ENCODE measurements at places on chromosomes 2 and 18.

- no peak for DNase-seq
Observed at GRCh38 chr18:1806884-1807615, 764.3 kb downstream of the METTL4 start.

GRCh38 chr2:148021886-148022285 lies 995 bp downstream of the MBD5 start:
- no peak for DNase-seq

GRCh38 chr2:19102696-19103423 lies 255.6 kb downstream of the OSR1 start:
- DNase-seq: no peak

DNA sequence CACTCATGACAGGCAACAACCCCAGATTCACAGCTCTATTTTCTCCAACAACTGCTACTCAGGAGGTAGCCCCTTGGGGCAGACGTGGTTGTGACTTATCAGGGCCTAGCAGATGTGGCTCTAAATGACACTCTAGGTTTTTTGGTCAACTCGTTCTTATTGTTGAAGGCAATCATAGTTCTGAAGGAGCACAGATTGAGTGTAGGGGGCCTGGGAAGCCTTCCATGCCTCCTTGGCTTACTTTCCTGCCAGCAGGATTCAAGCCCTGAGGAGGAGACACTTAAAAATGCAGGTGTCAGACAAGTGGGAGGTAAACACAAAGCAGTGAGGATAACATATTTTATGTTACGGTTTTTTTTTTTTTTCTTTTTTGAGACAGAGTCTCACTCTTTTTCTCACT lies 23.5 kb upstream of the SUCLG1 start:
- DNase-seq: no peak

- DNase-seq: no peak
Observed at GRCh38 chr2:3433776-3434400, 54.4 kb downstream of the TRAPPC12 start.

DNA sequence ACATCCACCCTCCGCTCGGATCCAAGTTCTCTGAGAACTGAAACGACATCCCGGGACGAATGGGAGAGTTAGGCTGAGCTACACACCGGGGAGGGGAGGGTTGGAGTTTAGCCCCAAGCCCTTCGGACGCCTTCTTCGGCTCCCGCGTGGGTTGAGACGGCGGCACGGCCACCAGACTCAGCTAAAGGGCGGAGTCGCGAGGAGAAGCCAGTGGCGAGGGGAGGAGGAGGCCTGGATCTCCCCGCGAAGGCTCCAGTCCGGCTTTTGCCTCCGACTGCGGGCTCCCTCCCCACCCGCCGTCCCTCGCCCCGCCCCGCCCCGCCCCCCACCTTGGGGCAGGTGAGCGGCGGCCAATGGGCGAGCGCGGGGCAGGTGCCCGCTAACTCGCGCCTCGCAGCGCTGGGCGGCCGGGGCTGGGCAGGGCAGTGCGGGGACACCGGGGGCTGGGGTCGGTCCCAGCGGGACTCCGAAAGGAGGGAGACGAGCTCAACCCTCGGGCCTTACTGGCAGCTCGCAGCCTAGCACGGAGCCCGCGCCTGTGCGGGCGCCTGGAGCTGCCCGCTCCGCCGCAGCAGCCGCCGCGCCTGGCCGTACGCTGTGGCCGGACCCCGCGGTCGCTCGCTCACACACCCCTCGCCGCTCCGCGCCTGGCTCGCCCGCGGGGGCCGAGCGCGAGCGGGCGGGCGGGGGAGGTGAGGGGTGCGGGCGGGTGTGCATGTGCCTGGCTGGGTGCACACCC lies at the start of gene EMX1:
EMX1 (plus strand) TSS at position 382 of the 739 bp plus-strand sequence; CDS start at position 716, 334 bp downstream.
- peak; percentile 57 for DNase-seq

DNA sequence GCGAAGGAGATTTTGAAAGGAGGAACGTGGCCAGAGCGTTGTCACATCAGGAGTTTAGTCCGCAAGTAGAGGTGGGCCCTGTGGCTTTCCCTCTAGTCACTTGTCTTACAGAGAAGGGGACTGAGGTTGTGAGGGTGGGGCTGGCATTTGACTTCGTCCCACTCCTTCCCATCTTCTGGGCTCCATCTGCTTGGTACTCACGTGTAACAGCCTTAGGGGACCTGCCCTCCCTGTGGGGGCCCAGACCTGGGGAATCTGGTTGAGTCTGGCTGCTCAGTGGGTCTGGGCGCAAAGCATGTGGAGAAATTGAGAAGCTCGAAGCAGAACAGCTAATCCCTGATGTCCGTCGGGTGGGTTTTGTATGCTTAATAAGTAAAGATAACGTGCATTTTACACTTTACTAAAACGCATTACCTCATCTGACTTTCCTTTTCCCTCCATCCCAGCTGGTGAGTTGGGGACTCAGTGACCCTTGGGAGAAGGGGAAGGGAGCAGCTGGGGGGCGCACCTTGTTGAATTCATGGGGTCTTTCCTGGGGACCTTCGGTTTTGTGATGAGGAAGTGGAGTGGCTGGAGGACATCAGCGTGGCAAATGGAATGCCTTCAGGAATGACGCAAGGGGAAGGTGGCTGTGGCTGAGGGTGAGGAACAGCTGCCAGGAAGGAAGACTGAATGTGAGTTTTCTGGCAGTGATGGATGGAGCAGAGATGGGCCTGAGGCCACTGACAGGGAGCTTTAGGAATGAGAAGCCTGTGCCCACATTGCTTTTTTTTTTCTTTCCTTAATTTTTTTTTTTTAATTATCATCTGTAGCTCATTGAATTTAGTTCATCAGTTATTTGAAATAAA lies 44.8 kb downstream of the ASAP2 start:
- DNase-seq: no peak

DNA sequence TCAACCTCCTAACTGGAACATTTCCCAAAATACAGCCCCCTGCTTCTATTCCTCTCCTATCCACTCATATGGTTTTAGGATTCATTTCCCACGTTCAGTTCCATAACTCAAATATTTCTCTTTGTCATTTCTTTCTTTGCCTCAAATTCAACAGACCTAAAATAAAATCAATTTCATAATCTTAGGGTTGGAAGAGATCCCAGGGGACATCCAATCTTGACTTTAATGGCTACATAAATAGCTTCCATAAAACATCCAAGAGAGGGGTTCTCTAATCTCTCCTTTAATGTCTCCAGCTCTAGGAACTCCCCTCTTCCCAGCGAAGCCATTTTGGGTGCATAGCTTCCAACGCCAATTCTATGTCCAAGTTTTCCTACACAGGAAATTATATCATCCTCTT lies 33.8 kb downstream of the RBKS start:
- DNase-seq: no peak

DNA sequence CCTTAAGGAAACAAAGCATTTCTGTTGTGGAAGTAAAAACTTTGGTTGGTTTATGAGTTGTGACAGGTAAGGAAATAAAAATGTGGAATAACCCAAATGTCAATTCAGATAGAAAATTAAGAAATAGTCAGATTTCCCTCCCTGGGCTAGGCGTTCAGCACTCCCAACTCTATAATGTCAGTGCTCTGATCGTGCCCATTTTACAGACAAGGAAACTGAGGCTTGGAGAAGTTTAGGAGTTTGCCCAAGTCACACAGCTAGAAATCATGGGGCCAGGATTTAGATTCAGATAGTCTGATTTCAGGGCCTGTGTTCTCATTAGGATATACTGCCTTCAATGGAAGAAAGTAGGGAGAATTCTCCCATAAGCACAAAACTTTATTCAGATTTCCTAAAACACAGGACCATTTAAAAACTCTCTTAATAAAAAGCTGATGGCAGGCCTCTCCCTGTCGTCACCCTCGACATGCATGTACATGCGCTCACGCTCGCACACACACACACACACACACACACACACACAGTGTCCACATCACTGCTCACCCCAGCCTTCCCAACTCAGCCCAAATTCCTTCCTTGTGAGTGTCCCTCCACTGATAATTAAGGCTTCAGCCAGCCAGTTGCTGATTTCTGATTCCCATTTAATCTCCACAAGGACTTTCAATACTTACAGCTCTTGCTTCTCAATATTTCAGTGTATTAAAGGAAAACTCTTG lies 49.1 kb upstream of the SLC14A2 start:
- DNase-seq: no peak

DNA sequence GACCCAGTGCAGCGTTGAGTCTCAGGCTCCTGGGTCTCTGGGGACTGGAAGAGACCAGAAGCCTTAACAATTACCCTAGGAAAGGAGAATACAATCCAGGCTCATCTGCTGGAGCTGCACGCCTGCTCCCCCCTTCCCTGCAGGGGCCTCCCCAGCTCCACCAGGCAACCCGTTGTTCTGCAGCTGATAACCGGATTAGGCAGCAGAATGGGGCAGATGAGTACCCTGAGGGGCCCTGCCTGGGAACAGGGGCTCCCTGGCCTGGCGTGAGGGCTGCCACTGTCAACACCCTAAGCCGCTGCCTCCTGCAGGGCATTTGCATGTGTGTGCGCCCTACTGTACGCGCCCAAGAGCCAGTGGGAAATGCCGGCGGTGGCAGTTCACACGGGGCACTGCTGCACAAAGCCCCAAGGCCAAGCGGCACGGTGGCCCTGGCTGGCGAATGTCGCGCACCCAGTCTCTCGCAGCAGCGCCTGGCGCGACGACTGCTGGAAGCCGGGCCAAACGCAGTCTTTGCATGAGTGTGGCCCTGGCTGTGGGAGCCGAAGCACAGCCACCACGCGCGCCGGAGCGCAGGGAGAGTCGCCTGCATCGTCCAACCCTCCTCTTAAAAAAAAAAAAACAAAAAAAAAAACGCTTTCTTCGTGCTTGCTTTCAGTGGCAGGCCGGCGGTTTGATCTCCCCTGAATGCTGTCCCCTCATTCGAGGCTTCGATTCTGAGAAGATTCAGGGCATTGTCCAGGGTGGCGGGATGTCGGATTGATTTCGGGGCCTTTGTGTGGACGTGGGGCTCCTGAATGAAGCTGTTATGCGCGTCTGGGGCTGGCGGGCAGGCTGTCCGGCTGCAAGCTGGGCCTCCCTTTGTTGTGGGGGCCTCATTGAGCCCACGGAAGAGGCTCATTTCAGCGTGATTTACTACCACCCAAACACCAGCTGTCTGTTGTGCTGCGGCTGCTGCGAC lies 63.8 kb downstream of the SETBP1 start:
- DNase-seq: no peak

DNA sequence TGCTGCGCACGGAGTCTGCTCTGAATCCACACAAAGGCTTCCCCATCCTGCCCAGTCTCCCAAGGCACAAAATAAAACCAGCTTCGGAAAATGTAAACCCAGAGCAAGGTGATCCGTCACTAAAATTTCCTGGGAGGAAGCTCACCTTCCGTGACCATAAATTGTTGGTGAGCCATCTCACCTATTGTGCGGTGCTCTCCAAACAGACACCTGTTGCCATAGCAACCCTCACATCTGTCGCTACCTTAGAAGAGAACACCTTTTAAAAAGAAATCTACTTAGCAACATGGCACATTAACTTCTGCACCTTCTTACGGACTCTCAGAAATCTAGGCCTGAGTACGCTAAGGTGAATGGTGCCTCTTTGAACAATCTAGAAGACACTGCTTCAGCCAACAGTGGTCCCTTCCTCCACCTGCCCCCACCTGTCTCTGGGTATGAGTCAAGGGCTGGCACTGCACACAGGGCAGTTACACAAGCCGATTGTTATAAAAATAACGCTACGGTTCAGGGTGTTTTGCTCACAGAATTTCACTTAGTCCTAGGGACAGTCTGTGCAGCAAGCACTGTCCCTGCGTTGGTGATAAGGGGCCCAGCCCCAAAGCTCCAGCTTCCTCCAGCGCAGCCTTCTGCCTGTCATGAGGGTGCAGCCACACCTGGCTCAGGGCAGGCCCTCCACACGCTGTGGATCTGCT lies 114.9 kb upstream of the ID2 start:
- no peak for DNase-seq

DNA sequence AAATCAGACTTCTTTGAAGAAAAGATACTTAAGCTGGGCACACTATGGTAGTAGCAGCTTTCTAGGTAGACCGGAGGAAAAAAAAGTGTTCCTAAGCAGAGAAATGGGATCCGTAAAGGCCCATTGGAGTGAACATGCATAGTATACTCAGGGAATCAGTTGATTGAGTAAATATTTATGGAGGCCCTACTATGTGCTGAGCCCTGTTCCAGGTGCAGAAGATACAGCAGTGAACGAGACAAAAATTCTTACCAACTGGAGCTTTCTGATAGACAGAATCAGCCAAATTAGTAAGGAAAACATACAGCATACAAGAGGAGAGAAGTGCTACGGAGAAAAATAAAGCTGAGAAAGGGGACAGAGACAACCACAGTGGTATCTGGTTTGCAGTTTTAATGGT lies 28.1 kb downstream of the CRIM1 start:
- no peak for DNase-seq

DNA sequence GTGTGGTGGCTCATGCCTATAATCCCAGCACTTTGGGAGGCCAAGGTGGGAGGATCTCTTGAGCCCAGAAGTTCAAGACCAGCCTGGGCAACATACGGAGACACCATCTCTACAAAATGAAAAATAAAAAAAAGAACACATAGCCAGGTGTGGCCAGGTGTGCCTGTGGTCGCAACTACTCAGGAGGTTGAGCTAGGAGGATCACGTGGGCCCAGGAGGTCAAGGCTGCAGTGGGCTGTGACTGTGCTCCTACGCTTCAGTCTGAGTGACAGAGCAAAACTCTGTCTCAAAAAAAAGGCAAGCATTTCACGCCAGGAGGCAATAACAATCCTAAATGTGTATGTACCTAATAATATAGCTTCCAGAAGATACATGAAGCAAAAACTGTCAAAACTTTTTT lies 27.8 kb downstream of the USP40 start:
- no peak for DNase-seq

- no peak for DNase-seq
Observed at GRCh38 chr2:215727507-215728503, 285.5 kb downstream of the MREG start.

DNA sequence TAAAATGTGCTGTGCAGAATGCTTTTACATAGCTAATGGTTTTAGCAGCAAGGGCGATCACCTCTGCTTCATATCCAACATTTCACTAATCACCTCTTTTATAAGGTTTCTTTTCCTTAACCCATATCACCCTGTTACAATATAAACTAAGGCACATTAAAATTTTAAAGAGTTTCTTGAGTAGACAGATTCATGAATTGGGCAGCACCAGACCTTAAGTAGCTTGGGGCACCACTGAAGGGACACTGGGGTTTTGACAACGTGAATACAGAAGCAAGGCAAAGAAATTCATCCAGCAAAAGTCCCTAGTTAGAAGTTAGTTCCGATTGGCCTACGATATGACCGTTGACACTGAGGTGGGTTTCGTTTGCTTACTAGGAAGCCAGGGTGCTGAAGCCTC lies 44.0 kb upstream of the RALBP1 start:
- DNase-seq: no peak

GRCh38 chr18:76764291-76764901 lies 58.0 kb upstream of the ZNF236 start:
- no peak for DNase-seq

DNA sequence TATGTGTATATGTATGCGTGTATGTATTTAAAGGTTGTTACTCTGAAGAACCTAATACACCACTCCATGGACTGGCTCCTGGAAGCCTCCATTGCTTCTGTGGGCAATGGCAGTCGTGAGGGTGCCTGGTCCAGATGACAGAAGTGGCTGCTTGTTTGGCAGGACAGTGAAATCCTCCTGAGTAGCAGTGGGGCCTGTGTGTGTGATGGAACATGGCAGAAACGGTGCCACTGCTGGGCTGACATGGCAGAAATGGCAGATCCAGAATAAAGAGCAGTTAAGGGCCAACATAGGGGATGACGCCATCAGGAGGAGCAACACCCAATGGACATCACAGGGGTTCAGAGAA lies 6.1 kb upstream of the CPLX4 start:
- DNase-seq: no peak

- no peak for DNase-seq
Observed at GRCh38 chr18:34633368-34633767, 76.7 kb upstream of the DTNA start.

GRCh38 chr2:206693399-206694137 lies 24.6 kb downstream of the DYTN start:
- DNase-seq: peak; percentile 44
